Amniotic stem cell (primary cell): ENCODE measurements at places on chromosomes 7 and 10.

DNA sequence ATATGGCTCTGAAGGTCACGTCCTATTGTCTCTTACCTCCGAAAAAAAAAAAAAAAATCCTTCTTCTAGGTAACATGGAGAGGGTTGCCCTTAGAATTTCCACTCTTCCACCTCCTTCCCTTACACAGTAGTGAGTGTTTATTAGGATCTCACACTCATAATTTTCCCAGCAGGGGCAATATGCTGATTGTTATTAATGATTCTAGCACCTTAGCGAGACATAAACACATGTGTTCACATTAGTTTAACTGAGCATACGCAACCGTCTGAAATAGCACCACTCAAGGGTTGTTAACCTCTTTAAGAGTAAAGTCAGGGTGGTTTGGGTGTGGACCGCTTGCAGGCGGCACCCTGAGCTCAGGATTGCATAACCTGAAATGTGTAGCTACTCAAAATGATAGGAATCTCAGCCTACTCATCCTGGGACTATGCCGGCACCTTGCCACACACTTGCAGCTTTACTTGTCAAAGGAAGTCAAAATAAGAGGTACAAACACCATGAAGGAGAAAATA is 52.2 kb downstream of the CPEB3 start:
- no peak for DNase-seq

DNA sequence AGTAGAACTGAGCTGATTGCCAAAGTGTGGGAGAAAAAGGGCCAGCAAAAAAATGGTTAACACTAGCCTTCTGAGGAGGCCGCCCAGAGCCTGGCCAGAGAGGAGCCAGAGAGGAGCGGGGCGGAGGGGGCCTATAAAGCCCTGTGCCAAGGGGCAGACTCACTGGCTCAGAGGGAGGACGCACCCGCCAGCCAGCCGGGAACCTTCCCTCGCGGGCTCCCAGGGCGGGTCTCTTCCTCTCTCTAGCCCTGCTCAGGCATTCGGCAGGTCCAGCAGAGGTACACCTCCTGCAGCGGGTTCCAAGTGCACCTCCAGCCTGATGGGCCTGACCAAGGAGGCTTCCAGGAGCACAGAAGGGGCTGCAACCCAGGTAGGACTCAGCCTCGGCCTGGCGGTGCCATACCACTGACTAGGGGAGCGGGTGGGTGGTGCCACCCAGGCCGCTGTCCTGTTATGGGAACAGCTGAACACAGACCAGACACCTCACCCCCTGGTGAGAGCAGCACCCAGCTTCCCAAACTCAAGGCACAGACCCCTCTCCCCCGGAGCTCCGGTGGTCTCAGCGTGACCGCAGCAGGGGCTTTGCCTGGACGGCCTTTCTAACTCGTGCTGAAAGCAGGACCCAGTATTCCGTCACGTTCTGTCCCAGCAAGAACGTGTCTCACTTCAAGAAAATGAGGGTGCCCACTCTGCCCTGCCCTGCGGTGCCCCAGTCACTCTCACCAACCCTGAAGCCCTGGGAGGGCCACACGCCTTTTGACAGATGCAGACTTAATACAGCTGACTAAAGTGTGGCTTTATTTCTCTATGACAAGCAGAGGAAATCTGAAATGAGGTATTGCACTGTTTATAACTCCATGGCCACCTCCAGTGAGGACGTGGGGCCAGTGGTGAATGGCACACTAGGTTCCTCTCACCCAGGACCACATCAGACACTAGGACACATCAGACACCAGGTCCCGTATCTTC is at the start of gene GPER1:
Gene GPER1, plus strand, starts transcription at position 162 of the 969 bp plus-strand sequence. CDS start 3,616 bp downstream, outside the sequence.
- peak; percentile 22 for DNase-seq

- peak; percentile 88 for DNase-seq
Measured at GRCh38 chr7:91182819-91183764, 81.1 kb upstream of the FZD1 start.

GRCh38 chr10:67763499-67764011 is 67.6 kb upstream of the CTNNA3 start:
- DNase-seq: peak; percentile 5
